Hematopoietic multipotent progenitor cell (in vitro differentiated cells): ENCODE measurements at places on chromosomes 12 and 14. TPM values are rescaled to one million over a fixed set of nuclear protein-coding genes. Genes with fewer than 3 reads are reported as not detected.

DNA sequence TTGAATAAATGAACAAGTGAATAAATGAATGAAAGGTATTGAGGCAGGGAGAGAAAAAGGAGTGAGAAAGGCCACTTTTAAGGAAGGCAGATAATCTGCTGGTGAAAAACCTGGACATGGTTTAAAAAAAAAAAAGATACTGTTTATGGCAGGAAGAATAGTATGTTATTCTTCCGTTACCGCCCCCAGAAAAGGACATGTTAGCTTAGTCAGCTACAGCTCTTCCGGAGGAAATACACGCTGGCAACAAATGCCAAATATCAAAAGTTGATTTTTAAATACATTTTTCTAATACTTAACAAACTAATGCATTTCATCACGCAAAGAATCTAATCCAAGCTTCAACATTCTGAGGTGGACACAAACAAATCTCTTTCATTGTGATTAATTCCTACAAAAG is 43.2 kb downstream of the SLC5A8 start:
- DNase-seq: no peak

DNA sequence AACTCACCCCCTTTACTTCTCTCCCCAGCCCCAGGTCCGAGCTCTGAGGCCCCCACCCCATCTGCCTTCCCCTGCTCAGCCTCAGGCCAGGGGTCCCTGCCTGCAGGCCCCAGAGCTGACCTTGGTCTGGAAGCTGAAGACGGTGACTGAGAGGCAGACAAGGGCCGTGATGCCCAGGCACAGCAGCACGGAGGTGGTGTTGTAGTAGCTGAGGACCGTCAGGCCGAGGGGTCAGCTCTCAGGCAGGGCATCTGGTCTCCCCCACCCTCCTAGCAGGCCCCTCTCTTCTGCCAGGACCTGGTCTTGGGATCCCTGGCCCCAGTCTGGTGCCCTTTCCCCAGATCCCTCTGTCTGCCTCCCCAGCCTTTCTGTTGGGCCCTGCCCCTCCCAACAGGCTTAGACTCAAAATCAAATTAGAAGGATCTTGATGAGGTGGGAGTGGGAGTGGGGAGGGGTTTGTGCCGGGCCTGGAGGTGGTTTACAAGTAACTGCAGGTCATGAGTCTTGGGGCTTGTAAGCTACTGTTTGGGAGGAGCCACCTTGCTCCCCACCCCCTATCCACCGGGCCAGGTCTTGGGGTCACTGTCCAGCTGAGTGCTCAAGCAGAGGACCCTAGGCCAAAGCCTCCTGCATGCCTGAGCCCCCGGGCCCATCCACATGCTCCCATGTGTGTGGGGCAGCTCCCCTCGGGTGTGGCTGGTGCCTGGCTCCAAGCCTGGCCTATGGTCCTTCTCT is 14.2 kb downstream of the FAIM2 start:
- DNase-seq: no peak

GRCh38 chr12:27506645-27507189 is 17.3 kb upstream of the PPFIBP1 start:
- DNase-seq: no peak

DNA sequence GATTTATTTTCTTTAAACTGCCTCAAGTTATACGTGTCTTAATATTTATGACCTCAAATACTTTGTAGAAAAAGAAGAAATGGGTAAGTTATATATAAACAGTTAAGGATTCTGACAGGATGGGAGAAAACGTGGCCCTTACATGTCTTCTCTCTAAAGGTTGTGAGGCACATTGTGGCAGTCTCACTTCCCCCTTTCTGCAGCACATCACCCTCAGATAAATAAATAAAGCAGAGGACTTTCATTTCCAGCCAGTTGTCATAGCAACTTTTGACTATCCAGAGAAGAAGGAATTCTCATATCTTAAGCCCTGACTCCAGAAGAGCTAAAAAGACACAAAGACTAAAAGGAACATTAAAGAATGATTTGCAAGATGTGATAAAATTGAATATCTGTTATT is 28.8 kb upstream of the CEP83 start:
- DNase-seq: peak; percentile 10

- DNase-seq: no peak
Observed at GRCh38 chr12:128326406-128326805, 59.4 kb downstream of the TMEM132C start.

- no peak for DNase-seq
Observed at GRCh38 chr12:30019366-30020140, 235.8 kb upstream of the TMTC1 start.

NT5DC3 gene
- 2.2 TPM for total RNA-seq

MNAT1 gene
- total RNA-seq: 14.3 TPM

- no peak for DNase-seq
Observed at GRCh38 chr12:13340149-13340548, 143.6 kb downstream of the EMP1 start.

- no peak for DNase-seq
Observed at GRCh38 chr14:52883658-52884057, 67.2 kb downstream of the FERMT2 start.

RFX4 gene
- not detected for total RNA-seq

GRCh38 chr14:51277753-51278415 is 37.8 kb downstream of the TMX1 start:
- DNase-seq: no peak

RFLNA gene
- total RNA-seq: 0.27 TPM

PLA2G1B gene
- total RNA-seq: 1.3 TPM

DNA sequence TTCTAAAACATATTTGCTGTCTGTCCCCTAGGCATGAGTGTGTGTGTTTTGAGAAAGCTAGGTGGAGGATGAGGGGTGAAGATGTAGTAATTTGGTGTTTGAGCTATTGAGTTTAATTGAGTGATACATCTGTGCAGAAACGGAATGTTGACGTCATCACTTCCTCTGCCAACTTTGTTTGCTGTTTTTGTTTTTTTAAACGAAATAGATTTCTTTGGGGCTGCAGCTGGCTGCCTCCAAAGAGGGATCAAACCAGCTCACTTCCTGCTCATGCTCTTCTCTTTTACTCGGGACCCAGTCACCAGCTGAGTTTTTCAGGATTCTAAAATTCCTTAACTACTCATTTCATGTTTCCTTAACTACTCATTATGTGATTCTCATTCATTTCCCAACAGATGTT is 19.5 kb upstream of the CRACR2A start:
- DNase-seq: no peak

DNA sequence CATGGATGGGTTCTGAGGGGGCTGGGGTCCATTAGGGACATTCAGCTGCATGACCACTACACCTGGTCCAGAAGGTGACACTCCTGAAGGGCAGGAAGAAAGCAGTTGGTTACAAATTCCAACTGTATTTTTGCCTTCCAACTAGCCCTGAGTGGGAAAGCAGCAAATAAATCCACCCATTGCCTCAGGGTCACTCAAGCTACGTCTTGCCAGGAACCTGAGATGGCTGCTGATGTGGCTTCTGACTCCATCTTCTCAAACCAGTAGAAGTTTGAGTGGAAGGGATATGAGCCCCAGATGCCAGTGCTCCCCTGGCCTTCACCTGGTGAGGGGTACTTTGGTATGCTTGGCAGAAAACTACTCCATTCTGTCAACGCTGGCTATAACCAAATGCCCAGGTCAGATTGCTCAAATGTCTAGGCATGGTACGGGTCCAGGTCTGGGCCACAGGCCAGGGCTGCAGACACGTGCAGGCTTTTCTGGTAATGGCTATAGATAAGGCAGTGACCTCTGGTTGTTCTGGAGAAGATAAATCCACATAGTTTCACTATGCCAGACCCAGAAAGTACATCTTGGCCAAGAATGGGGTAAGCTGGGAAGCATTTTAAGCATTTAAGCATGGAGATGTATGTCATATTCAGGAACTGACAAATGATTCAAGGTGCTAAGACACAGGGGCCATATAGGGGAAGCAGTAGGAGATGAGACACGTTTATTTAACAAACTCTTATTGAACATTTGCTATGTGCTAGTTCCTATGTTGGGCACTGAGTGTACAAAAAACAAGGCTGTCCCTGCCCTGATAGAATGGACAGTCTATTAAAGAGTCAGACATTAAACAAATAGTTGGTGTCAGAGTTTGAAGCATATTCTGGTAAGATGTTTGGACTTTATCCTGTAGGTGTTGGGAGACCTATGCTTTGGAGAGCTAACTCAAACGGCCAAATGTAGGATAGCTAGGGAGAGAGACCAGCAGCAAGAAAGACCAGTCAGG is 8.3 kb upstream of the STAC3 start:
- DNase-seq: no peak

DNA sequence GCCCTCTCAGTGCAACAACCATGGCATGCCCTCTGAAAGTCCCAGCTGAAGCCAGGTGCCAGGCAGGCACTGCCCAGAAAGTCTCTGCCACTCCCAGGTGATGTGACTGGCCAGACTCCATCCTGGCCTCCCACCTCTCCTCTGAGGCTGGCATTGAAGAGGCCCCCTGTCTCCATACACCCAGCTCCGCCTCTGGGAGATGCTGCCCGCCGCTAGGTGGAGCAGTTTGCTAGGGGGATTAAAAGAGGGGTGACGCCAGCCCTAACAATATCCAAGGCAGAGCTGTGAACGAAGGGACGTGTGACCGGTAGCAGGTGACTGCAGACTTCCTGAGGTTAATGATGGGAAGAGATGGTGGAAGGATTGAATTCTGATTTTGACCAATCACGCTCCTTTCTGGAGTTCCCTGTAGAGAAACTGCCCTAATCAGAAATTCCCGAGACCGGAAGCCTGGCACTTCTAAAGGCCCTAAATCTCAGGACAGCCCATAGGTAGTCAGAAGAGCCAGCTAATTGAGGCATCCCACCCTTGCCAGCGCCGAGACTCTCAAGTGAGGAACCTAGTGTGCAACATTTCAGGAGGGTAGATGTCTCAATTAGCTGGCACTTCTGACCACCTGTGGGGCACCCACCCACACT is 8.3 kb upstream of the PLEK2 start:
- peak; percentile 59 for DNase-seq

DNA sequence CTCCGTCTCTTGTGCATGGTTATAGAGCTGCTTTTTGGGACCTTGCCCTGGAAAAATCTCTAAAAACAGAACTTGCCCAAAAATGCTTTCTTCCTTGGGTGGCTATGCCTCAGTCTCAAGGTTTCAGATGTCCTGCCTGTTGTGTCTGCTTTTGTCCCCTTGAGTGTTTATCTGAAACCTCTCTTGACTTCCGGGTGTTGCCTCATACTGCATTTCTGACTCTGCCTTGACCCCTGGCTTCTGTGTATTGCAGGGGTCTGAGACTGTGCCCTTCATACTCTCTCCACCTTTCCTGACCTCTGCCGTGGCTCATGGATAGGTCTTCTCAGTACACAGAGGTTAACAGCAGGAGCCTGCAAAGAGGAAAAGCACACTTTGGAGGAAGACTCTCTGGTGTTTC is 124.8 kb upstream of the NTF3 start:
- no peak for DNase-seq

LALBA gene
- not detected for total RNA-seq

- no peak for DNase-seq
Observed at GRCh38 chr12:31368666-31369361, 42.9 kb upstream of the SINHCAF start.
